Endothelial cell (in vitro differentiated cells): ENCODE measurements at places on chromosomes 12 and 14. TPM values are rescaled to one million over a fixed set of nuclear protein-coding genes. Genes with fewer than 3 reads are reported as not detected.

DNA sequence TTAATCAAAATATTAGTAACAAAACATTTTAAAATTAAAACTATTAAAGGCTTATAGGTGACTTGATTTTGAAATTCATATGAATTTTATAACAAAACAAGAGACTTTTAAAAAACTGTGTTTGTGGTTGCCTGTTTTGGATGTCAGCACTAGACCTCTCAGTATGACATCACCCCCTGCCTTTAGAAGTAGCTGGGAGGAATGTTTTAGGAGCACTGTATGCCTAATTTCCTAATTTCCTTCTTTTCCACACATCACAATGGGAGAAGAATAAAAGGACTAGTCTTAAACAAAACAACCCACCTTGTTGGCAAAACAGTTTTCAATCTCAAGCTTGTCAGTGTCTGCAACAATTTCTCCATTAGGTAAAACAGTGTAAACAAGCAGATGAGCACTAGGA lies 48.1 kb upstream of the PZP start:
- no peak overlapping the region for H3K27ac ChIP-seq
- H3K4me3 ChIP-seq: no peak overlapping the region
- peaks cover 3% of the 10 kb centered on the region for H3K4me1 ChIP-seq
- H3K36me3 ChIP-seq: no peaks in the 10 kb centered on the region
- no peaks in the 10 kb centered on the region for H3K27me3 ChIP-seq

Gene KRT72
- 0.28 TPM for total RNA-seq

DNA sequence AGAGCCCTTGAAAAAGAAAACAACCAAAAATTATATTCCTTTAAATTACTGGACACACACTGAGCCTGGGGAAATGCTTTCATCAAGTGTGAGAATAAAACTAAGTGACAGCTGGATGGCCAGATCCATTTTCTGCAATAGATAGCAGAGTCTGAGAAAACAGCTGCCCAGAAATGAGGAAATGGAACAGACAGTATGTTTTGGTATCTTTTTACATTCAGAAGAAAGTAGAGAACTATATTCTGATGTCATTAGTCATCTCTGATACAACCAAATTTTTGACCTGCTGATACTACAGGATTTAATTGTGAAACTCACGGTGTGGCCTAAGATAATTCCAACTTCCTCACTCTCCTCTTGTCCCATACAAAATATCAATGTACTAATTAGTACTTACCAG lies 78.2 kb downstream of the HMGA2 start:
- H3K27me3 ChIP-seq: peaks cover 1% of the 10 kb centered on the region
- no peaks in the 10 kb centered on the region for H3K36me3 ChIP-seq
- peaks cover 39% of the 10 kb centered on the region for H3K4me1 ChIP-seq
- DNase-seq: no peak
- H3K27ac ChIP-seq: peak overlapping the region; percentile 77

GRCh38 chr12:92146497-92147224 lies 1.0 kb upstream of the BTG1 start:
- H3K27me3 ChIP-seq: peaks cover 16% of the 10 kb centered on the region
- peaks cover 31% of the 10 kb centered on the region for H3K4me1 ChIP-seq
- no peak for DNase-seq
- peak overlapping the region; percentile 74 for H3K27ac ChIP-seq

Gene TBX5
- total RNA-seq: 0.38 TPM
